Activated CD8-positive, alpha-beta memory T cell treated with anti-CD3 and anti-CD28 coated beads for 1 hour (primary cell): ENCODE measurements at places on chromosomes 11 and 22.

- no peak for DNase-seq
Measured at GRCh38 chr11:112143597-112143996, 20.3 kb downstream of the IL18 start.

DNA sequence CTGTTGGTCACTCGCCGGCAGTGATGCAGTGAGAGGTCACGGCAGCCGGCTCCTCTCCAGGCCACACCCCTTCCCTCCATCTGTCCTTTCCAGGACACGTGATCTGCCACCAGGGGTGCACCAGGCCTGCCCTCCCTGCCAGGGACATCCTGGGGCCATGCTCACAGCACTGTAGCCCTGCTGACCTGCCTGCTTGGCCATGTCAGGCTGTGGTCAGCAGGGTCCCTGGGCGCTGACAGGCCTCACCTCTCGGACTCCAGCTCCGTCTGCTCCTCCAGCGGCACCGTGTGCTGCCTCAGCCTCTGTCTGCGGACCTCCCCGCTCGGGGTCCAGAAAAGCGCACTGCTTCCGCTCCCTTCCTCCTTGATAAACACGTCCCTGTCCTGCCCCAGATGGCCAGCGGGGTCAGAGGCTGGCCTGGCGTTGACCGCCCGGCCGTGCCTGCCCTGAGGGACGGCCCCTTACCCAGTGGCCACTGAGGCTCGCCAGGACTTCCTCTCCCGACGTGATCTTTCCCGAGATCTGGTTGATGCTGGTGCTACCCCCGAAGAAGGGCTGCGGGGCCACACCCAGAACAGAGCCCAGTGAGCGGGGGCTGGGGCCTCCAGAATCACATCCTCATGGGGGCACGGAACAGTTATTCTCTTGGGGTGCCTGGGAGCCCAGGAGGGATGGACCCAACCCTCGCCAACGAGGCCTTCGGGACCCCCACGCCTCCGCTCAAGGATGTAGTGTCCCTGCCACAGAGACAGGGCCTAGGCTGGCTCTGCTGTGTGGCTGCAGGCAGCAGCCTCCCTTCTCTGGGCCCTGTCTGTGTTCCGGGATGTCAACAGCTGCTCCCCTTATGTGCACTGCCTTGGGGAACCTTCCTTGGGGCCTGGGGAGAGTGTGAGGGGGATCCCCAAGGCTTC, 36.3 kb upstream of the CARS1 start:
- no peak for DNase-seq

- no peak for DNase-seq
Measured at GRCh38 chr11:86608251-86608799, 64.1 kb downstream of the ME3 start.

GRCh38 chr11:74004759-74005615, 3.9 kb downstream of the UCP3 start:
- peak; percentile 68 for DNase-seq

DNA sequence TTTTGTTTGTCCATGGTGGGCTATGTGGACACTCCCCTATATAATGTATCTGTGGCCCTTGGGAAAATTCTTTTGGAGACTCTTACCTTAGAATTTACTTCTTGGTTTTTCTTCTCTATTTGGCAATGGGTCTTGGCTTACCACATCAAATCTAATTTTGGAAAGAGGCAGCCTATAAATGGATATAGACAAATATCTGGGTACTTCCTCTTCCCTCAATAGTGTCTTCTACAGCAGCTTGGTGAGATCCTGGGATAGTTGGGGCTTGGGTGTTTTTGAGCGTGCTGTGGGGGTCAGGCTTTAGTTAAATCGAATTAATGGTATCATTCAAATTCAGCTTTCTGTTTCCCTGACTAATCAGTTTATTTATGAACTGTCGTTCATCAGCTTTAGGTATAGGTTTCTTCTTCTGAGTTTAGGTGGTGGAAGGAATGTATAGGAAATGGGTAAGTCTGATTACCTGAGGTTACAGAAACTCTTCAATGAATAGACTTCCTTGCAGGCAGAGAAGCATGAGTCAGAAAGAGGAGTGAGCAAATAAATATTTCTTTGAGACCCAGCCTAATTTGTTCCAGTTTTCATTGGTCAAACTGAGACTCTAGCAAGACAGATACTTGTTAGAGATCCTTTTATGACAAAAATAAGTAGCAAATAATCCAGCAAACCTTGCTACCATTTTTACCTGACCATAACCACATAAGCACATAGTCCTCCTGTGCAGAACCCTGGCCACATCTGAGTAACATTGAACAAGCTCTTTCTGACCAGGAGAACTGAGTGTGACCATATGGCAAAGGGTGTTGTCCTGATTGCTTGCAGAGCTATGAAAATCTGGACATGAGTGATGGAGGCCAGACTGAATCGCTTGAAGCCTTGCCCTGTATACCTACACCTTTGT, 68.6 kb upstream of the SORL1-AS1 start:
- DNase-seq, result no peak

DNA sequence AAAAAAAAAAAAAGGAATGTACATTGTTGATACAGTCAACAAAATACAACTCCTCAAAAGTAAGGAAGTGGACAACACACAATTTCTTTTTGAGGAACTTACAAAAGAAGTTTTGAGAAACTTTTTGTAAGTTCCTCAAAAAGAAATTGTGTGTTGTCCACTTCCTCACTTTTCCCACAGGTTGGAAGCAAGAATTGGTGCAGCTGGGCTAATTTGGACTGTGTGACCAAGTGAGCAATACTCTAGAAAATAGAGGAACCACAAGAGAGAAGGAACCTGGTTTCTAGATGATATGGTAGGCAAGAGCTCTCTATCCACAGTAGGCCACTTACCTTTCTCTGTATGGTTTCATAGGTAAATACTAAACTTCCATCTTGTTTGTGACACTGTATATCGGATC, 1053.8 kb downstream of the LRRC4C start:
- no peak for DNase-seq

DNA sequence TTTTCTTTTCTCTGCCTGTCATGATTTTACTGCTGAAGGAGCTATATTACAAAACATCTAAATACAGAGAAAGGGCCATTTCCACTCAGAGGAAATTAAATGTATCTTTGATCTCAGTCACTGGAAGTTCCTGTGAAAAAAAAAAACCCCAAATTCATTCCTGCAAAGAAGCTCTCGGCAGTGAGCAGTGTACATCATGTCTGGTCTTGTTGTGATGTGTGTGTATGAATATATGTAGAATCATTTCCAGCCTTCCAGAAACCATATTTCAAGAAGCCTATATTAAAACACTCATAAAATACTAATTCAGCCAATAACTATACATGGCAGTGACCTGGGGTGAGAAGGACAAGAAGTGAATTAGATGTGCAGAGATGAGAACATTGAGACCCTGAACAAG, 393.2 kb upstream of the TENM4 start:
- no peak for DNase-seq

GRCh38 chr11:68373189-68373814, 60.9 kb downstream of the LRP5 start:
- no peak for DNase-seq
